Inflammatory macrophage treated with lipopolysaccharide for 4 hours (primary cell): ENCODE measurements at places on chromosomes 12 and 14.

- DNase-seq = no peak
These were observed 61.7 kb upstream of the RIC8B start for GRCh38 chr12:106712768-106713167.

GRCh38 chr12:112283546-112283945 is 98.7 kb downstream of the HECTD4 start:
- DNase-seq = no peak

DNA sequence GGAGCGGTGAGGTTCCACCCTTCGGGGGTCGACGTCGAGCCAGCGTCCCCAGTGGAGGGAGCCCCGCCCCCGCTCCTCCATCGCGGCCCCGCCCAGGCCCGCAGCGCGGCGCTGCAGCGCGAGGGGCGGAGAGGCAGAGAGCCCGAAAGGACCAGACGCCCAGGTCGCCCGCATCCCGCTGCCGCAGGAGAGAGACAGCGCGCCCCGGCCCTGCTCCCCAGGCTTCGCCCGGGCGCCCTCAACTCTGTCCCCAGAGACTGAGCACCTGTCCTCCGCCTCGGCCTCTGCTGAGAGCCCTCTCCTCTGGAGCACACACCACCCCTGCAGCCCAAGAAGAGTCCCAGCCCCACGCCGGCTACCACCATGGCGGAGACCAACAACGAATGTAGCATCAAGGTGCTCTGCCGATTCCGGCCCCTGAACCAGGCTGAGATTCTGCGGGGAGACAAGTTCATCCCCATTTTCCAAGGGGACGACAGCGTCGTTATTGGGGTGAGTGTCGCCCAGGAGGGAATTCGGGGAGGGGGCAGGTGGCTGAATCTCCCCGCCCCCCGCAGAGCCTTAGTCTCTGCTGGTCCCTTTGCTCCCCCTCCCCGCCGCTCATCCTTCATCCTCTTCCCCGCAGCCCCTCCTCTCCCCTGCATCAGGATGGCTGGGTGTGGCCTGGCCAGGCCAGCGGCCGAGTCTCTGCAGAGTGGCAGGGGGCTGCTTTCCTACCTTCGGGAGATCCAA is at the start of gene KIF5A:
Gene KIF5A, plus strand, starts transcription at position 136 of the 732 bp plus-strand sequence. Its CDS starts 228 bp downstream, at position 364.
- no peak for DNase-seq

- DNase-seq = no peak
These were observed 51.0 kb upstream of the CRADD start for GRCh38 chr12:93626160-93626559.

DNA sequence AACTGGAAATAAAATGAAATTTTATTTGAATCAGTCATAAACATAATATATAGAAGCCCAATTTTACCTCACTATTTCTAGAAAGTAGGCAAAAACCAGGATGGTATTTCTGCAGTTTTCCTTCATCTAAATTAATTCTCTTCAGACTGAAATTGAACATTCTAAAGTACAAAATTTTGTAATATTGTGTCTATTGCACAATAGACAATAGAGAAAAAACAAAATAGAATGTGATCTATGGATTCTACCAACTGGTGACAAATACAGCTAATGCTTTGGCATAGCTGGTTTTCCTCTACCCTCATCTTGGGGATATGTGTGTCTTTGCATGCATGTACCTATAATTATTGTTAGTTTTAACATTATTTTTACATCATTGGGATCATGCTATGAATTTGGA is 8.5 kb upstream of the PTPRR start:
- no peak for DNase-seq

GRCh38 chr14:27634056-27634970 is 1036.5 kb upstream of the NOVA1 start:
- no peak for DNase-seq

GRCh38 chr12:92030618-92031017 is 115.0 kb downstream of the BTG1 start:
- DNase-seq = peak; percentile 53

GRCh38 chr14:94746131-94746530 is 23.8 kb downstream of the GSC start:
- DNase-seq = no peak

- peak; percentile 37 for DNase-seq
These were observed at the start of gene PROX2 for GRCh38 chr14:74875941-74876913. Gene PROX2, minus strand, starts transcription at chr14:74876145. Its CDS starts 12,311 bp downstream, at chr14:74863834.

DNA sequence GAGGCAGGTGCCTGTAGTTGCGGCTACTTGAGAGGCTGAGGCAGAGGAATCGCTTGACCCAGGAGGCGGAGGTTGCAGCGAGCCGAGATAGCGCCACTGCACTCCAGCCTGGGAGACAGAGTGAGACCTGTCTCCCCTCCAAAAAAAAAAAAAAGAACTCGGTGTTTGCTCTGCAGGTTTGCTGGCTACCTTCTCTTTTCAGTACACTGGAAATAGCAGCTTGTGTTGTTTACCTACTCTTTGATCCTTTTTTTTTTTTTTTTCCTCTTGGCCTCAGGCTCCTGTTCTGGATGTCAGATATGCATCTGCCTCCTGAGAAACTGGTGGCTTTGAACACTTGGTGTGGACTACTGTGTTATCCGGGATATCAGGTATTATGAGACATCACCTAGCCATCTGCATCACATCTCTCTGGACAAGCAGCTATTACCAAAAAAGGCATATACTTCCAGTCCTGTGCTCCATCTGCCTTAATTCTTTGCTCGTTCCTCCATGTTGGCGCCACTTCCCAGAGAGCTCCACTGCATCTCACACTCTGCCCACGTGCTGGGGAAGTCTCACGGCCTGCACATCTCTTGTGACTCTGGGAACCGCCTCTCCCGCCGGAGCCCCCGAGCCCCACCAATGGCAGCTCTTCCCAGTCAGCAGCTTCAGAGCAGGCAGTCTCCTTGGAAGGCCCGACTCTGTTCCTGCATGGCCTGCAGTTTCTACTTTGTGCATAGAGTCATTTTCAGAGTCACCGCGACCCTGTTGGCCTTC is 50.9 kb upstream of the TRAF3 start:
- no peak for DNase-seq

DNA sequence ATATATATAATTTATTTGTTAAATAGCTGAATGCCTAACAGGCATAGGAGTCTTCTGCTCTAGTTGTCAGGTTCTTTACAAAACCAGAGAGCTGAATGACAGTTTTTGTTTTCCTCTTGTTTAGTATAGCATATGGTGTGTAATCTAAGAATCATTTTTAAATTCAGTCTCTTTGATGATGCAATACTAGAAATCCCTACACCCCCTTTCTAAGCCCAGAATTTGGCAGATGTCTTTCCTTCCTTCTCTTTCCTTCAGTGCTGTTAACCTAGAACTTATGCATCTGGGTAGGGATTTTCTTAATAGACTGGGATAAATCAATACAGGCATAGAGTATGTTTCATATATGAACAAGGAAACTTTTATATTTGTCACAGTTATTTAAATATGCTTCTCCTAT is 198.1 kb downstream of the KCNH5 start:
- DNase-seq = no peak

GRCh38 chr12:26106347-26106746 is 18.5 kb downstream of the BHLHE41 start:
- DNase-seq = no peak

GRCh38 chr12:89924191-89924590 is 215.6 kb upstream of the ATP2B1 start:
- peak; percentile 90 for DNase-seq

DNA sequence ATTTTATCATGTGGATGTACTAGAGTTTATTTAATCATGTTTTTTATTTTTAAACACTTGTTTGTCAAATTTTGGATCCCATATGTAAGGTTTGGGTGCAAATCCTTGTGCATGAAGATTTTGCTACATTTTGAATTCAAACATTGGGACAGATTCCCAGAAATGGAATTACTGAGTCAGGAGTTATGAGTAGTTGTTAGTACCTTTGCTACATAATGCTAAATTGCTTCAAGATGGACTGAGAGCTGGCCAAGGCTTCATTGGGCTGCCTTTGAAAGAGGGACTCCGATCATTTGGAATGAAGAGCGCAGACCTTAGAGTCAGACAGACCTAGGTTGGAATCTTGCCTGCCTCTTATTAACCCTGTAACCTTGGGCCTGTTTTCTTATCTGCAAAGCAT is 154.9 kb upstream of the PWP1 start:
- no peak for DNase-seq

DNA sequence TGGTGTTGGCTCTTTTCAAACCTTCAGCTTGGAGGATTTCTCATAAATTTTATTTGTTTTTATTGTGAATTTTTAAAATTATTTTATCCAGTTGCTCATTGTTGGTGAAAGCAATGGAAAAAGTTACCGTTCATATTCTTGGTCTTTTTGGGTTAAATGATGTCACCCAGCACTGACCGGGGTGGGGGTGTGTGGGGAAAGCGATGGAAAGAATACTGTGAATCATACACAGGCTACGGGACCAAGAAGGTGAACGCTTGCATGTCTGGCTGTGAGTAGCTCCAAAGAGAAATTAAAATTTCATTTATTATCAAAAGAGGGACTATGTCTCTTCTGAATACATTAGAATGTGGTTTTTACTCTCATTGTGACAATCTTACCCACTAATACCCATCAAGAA is 430.1 kb downstream of the AEBP2 start:
- no peak for DNase-seq

GRCh38 chr14:105468621-105469241 is 5.9 kb upstream of the CRIP2 start:
- no peak for DNase-seq
